MCF 10A (cell line): ENCODE measurements at places on chromosomes 16 and 17.

DNA sequence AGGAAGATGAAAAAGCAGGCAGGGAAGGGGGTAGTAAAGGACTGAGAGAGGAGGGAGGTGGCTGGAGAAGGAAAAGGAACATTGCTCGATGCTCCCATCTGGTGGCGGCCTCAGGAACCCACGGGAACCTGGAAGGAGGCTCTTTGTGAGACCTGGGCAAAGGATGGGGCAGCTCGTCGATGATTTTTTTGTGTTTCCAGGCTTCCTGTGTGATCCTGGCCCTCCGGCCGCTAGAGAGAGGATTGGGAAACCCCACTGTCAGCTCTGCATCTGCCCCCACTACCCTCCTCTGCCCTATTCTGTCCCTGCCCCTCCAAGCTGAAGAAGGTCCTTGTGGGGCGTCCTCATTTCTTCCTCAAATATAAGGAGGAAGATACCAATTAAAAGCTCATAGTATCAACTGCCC, 6.6 kb downstream of the WFIKKN2 start:
- peak; percentile 74 for DNase-seq

DNA sequence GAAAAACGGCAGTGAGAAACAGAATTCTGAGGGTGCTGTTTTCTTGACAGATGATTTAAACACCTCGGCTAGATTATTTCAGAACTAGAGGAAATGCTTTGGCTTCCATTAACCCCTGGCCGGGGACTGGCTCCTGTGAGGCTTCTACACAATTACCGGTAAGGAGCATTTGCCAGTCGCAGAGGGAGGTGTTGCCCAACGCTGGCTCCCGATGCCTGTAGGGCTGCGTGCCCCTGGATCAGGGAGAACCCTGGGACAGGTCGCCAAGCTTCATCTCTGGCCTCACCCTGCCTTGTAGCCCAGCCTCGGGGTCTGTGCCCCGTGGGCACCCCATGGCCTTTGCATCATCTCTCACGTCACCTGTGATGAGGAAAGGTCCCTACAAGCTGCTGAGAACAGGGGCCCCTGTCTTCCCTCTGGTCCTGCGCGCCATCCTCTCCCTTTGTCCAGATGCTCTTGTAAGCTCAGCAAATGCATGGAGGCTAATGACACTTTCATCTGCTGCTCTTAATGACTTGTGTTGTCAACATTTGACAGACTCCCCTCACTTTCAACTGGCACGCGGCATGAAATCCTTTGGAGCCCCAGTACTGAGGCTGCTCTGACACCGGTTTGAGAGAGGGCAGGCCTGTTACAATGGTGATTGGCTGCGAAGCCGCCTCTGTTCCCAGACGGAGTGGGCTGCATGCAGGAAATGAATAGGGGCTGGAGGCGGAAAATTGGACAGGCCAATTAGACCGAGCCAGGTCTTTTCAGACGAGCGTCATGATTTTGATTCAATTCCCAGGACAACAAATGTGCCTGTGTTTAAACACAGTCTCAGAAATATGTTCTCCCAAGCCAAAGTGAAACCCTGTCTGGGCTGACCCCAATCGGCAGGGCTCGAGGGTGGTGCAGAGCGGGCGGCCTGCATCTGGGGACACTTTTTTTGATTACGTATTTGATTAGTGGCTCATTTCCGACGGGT, 85.5 kb upstream of the DOC2B start:
- no peak for DNase-seq

DNA sequence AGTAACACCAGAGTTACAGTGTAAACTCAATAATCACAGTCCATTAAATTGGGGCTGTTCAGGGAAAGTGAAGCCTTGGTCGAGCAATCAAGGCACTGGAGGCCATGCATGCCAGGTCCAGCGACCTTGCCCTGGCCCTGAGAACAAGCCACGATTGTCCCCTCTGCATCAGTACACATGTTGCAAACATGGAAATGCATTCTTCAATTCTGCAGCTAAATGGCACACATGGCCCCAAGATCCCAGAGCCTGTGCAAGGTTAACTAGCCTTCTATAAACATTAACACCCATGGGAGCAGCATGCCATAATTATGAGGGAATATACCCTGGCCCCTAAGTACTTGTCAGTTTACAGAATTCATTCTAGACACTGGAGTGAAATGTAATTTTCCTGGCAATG, 204.7 kb downstream of the HS3ST3B1 start:
- no peak for DNase-seq

GRCh38 chr16:72961863-72962262, 86.1 kb downstream of the ZFHX3 start:
- no peak for DNase-seq

GRCh38 chr17:4710693-4711634, 532 bp downstream of the ARRB2 start:
- no peak for DNase-seq

DNA sequence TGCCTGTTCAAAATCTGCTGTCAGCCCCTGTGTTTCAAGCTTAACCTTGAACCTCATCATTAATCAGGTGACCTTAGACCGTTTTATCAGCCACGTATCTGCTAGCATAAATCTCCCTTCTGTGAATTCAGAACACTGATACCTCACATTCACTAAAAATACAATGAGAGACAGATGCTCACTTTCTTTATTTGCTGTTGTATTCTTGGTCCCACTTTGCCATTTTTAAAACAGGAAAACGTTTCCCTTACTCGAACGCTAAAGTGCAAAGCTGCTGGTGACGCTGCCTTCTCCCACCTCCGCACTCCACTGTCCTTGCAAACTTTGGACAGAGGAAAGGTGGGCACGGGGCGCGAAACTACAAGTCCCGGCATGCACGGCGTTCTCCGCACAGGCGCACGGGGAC, 220 bp upstream of the ARHGAP44 start:
- DNase-seq, result no peak

GRCh38 chr17:17533901-17534441, 37.8 kb upstream of the RASD1 start:
- DNase-seq, result peak; percentile 15

DNA sequence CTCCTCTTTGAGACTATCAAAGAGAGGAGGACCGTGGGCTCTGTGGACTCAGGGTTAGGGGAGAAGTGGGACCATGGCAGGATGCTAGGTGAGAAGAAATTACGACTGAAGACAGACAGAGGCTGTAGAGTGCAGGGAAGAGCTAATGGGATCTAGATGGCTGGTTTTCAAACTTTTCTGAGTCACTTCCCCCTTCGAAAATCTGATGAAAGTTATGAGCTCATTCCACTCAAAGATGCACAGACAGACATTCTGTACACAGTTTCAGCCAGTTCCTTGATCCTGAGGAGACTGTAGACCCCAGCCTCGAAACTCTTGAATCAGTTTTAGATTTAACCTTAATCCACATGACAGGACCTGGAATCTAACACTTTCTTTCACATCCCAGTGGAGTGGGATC, 40.7 kb downstream of the RGS9 start:
- DNase-seq, result peak; percentile 8

DNA sequence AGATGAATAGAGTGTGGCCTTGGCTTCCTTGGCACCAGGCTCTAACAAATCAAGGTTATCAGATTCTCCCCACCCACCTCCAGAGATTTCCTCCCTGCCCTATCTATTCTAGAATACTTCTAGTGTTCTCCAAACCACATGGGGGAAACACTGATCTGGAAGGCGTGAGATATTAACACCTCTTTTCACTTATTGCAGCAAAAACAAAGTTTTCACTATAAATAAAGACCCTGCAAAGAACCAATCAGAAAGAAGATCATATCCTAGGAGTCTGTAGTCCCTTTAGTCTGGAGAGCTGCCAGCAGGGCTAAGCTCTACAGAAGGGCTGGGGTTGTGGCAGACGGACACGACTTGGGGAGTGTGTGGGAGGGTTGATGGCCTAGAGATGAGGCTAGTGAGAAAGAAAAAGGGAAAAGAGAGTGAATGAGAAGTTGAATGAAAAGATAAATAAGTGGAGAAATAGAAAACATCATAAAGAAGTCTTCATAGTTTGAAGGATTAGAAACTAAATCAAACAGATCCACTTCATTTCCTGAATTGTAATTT, 8.6 kb upstream of the SKAP1 start:
- DNase-seq, result no peak

DNA sequence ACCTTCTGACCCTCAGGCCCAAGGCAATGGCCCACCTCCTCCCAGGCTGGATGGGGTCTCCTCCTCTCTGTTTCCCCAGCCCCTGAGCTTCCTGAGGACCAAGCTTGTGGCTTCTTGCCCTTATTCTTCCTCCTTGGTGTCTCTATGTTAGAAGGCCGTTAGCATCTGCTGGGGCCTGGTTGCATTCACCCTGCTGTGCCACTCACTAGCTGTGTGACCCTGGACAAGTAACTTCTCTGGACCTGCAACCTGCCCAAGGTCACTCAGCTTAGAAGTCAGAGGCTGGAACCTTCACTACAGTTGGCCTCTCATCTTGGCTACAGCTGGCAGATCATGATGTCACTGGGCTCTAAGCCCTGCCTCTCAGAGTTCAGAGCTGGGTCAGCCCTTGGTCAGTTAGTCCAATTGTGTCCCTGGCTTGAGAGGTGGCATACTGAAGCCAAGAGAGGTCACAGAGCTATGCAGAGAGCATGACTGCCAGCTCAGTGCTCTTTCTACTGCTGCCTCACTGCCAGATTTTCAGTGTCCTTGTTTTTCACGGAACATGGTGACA, 3.0 kb downstream of the MT2A start:
- peak; percentile 52 for DNase-seq

DNA sequence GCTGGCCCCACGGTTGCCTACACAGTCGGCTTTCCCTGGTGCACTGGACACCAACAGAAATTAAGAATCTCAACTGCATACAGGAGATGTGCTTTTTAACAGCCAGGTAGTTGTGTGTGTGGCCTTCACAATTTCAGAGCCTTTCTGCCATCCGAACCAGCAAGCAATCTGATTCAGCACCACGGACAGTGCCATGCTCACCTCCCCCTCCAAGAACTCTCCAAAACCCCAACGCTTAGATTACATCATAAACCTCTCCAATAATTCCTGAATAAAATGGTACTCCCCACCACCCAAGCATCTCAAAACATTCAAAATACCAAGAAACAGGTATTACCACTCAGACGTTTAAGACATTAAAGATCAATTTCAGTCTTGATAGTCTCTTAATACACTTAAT, 31.8 kb downstream of the USP7 start:
- DNase-seq, result peak; percentile 56

GRCh38 chr17:17412326-17412725, 64.5 kb upstream of the MED9 start:
- peak; percentile 36 for DNase-seq

DNA sequence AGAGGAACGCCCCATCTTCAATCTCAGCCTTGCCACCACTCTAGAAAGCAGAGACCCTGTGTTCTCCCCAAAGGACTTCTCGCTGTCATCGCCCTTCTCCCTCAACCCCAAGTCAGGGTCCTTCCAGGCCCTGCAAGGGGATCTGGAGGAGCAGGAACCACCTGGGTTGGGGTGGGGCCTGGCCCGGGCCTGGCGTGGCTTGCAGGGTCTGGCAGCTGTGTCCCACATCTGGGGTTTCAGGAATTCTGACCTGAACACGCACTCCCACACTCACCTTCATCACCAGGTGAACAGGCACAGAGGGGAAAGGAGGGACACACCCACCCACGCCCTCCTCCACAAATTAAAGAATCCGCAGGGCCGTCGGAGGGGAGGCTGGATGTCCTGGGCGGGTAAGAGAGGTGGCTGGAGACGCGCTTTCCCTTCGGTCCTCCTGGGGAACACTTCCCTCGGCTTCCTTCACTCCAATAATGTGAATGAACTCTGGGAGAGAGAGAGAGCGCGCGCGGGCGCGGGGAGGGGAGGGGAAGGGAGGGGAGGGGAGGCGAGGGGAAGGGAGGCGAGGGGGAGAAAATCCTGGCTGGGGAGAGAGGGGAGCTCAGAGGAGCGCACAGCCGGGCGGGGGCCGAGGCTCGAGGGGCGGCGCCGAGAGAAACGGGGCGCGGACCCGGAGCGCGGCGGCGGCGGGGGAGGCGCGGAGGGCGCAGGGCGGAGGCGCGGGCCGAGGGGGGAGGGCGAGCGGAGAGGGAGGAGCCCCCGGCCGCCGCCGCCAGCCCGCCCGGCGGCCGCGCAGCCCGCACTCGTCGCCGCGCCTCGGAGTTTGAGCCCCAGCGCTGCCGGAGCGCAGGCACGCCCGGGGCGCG, at the start of gene CACNG4:
TSS of gene CACNG4 (plus strand) at position 799 of the 863 bp plus-strand sequence. CDS start 205 bp downstream, outside the sequence.
- DNase-seq, result no peak

DNA sequence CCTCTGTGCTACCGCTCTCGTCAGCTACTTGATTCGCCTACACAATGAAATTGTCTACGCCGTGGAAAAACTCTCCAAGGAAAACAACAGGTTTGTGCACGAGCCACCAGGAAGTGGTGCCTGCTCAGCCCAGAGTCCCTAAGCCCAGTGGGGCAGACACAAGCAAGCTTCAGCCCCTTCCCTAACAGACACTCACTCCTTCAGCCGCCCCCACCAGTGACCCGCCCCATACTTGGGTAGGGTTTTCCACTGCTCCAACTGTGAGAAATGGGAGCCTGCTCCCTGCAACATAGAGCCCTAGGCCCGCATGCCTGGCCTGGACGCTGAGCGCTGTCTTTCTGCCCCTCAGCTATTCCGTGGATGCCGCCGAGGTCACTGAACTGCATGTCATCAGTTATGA, 28.6 kb upstream of the ENDOV start:
- DNase-seq, result no peak

- no peak for DNase-seq
Observed at GRCh38 chr16:651844-652243, 2.7 kb downstream of the WDR90 start.

DNA sequence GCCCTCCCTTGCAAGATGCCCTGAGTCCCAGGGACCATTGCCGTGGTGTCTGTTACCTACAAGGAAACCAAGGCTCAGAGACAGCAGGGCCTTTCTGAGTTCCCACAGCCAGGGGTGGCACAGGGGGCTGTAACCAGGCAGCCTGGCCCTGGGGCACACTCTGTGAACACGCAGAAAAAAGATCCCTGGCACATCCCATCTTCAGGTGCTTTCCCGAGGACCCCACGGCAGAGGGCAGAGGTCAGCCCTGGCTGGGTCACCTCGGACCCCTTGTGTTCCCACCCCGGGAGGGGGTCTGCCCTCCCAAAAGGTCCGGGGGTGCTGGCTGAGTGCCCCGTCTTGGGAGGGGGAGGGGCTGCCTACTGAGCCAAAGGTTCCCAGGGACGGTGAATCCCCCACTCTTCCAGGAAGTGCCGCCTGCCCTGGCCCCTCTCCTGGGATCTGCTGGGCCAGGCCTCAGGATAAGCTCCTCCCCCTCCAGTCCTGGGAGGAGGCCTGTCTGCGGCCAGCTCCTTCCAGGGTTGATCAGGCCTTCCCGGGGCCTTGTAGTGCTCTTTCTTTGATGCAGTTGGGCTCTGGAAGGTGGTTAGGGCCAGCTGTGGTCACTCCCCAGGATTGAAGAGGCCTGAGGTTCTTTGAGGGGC, 8.1 kb downstream of the GLIS2 start:
- no peak for DNase-seq

GRCh38 chr17:58370309-58370708, 18.3 kb upstream of the SUPT4H1 start:
- DNase-seq, result no peak

GRCh38 chr16:70664325-70665112, 18.2 kb downstream of the IL34 start:
- no peak for DNase-seq
